ENCODE measurements at places on chromosomes 3 and 15. TPM values are rescaled to one million over a fixed set of nuclear protein-coding genes. Genes with fewer than 3 reads are reported as not detected.

CEP19 gene
- total RNA-seq: 6.0 TPM

- no peaks in the 10 kb centered on the region for H3K36me3 ChIP-seq
- peaks cover 44% of the 10 kb centered on the region for H3K27me3 ChIP-seq
- no peak for DNase-seq
- peaks cover 14% of the 10 kb centered on the region for H3K4me1 ChIP-seq
- H3K27ac ChIP-seq: no peak overlapping the region
These were observed 3.9 kb upstream of the PLCH1 start for GRCh38 chr3:155748611-155749365.

- H3K27me3 ChIP-seq: no peaks in the 10 kb centered on the region
- no peak for DNase-seq
- no peak overlapping the region for H3K27ac ChIP-seq
- no peak overlapping the region for H3K4me3 ChIP-seq
- H3K36me3 ChIP-seq: no peaks in the 10 kb centered on the region
- peaks cover 10% of the 10 kb centered on the region for H3K4me1 ChIP-seq
These were observed 254.5 kb upstream of the CFAP20DC start for GRCh38 chr3:59304296-59304695.

- H3K36me3 ChIP-seq: peaks cover 42% of the 10 kb centered on the region
- H3K27ac ChIP-seq: no peak overlapping the region
- no peak for DNase-seq
- H3K4me3 ChIP-seq: no peak overlapping the region
- H3K4me1 ChIP-seq: peaks cover 3% of the 10 kb centered on the region
These were observed 18.6 kb downstream of the WDR76 start for GRCh38 chr15:43845421-43845820.

DNA sequence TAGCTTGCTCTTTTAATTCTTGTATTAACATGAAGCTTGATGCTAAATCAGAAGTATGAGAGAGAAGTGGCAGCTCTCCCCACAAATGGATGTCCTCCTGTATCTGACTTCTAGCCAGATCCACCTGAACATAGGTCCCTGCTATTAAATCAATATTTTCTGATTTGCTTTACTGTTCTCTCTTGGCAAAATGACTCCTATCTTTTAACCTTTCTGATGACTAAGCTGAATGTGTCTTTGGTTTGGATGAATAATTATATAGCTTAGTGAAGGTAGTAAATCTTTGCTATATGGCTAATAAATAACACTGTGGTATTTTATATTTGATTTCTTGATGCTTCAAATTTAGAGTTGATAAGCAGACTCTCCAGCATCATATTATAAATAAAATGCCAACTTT, 28.3 kb upstream of the ARL14 start:
- no peak for DNase-seq
- H3K27ac ChIP-seq: no peak overlapping the region
- no peak overlapping the region for H3K4me3 ChIP-seq
- H3K4me1 ChIP-seq: no peaks in the 10 kb centered on the region
- H3K27me3 ChIP-seq: peaks cover 3% of the 10 kb centered on the region
- no peaks in the 10 kb centered on the region for H3K36me3 ChIP-seq

DNA sequence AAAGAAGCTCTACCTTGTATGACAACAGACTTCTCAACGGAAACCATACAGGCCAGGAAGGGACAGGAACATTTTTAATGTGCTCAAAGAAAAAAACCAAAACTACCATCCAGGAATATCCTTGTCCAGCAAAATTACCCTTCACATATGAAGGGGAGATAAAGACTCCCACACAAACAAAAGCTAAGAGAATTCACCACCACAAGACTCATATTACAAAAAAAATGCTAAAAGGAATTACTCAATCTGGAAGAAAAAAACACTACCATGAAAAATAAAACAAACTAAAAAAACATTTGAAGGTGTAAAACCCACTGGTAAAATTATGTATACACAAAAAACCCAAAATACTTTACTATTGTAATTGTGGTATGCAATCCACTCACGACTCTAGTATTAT, 57.2 kb downstream of the DLG1 start:
- H3K27me3 ChIP-seq: no peaks in the 10 kb centered on the region
- no peak overlapping the region for H3K27ac ChIP-seq
- DNase-seq: no peak
- peaks cover 19% of the 10 kb centered on the region for H3K4me1 ChIP-seq
- H3K36me3 ChIP-seq: peaks cover 58% of the 10 kb centered on the region
